ENCODE measurements at places on chromosomes 5 and 9.
A peak's percentile ranks its signal among the peaks of the same experiment; 100 is the strongest.

GRCh38 chr5:77425998-77426659 lies 66.0 kb downstream of the WDR41 start:
- DNase-seq, result no peak

GRCh38 chr9:15299374-15299939 lies 7.6 kb downstream of the TTC39B start:
- DNase-seq, result peak; percentile 15

- DNase-seq, result no peak
These were observed 29.2 kb upstream of the TIFAB start for GRCh38 chr5:135481387-135481786.

DNA sequence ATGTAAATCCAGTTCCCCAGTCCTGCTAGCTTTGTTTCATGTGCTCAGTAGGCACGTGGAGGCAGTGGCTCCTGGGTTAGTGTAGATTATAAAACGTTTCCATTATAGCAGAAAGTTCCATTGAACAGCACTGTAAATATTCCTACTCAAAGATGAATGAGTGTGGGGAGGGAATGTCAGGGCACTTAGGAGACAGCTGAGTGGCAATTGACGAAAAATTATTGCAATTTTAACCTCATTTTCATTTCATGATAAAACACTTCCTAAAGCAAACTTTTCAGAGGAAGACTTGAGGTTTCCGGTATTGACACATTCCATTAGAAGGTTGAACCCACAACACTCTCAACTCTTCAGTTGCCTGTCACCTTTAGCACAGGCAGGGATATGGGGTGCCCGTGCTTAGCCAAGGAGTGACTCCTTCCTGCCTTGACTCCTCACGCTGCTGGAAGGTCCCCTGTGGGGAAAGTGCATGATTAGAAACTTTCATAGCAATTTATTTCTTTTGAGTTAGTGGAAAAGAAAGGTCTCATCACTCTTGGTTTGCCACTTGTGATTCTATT lies 41.2 kb downstream of the SLC46A2 start:
- no peak for DNase-seq

All from activated naive CD4-positive, alpha-beta T cell (primary cell).